Fibroblast of lung (primary cell): ENCODE measurements at places on chromosomes 13 and 19.
A peak's percentile ranks its signal among the peaks of the same experiment; 100 is the strongest.

- DNase-seq = no peak
Measured at GRCh38 chr13:112133499-112134390, 66.8 kb downstream of the SOX1 start.

- no peak for DNase-seq
Measured at GRCh38 chr13:30113983-30114570, 193.3 kb downstream of the KATNAL1 start.

DNA sequence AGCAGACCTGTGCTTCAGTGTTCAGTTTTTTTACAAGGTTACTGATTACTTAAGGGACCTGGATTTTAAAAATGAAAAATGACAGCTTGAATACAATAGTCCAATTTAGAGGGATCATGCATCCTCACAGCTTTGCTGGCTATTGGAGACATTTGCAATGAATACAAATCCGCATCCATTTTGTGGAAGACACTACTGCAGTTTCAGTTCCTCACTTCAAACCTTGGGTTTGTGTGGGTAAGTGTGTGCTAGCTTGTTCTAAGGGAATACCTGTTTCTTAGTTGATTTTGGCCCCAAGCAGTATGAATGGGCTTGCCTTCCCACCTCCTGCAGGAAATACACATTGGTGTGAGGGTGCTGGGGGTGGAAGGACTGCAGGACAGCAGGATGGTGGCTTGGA lies 222.4 kb downstream of the OLFM4 start:
- no peak for DNase-seq

GRCh38 chr13:109145631-109146030 lies 516.2 kb downstream of the MYO16 start:
- peak; percentile 82 for DNase-seq

DNA sequence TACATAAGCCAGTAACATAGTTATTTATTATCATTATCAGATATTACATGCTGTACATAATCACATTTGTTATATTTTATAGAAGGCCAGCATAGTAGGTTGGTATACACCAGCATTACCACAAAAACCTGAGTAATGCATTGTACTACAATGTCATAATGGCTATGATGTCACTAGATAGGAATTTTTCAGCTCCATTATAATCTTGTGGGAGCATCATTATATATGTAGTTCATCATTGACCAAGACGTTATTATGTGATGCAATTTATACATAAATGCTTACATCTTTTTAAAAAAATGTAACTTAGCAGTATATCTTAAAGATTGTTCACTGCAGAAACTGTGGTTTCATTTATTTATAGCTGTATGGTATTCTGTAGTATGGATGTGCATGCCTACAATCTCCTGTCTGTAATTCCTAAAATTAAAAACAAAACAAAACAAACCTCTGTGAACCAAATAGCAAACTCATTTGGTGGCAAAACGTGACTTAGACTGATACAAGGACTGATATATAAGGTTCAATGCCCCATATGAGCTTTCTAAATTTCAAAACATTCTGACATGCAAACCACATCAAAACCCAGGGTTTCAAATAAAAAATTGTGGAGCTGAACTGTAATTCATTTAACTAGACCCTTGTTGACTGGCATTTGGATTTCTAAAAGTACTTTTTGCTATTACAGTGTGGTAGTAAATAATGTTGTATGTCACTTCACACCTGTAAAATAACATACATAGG lies 250.9 kb downstream of the DLEU7 start:
- DNase-seq = peak; percentile 92

DNA sequence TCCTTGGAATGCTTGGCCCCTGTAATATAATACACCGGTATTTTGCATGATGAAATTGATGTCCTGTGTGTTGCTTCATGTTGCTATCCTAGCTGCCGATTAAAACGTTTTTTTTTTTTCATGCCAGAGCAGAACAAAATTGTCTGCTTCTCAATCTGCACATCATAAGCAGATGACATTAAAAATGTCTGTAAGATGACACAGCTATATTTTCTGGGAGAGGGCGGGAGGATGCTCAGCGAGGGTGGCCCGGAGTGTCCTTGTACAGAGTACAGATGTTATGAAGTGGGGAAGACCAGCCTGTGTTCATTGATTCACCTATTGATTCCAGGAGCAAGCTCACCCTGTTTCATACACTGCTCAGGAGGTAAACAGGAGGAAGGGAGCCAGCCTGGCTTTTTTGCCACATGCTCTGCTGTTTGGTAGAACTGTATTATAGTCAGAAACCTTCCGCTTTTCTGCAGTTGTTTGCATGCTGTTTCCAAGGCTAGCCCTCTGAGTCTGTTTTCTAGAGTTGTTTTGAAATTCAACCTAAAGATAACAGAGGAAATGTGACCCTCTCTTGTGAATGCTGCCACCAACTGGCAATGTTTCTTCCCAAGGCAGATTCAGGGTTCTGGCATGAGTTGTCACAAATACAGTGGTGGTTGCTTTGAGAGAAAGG lies 4.7 kb upstream of the IRS2 start:
- peak; percentile 22 for DNase-seq

- peak; percentile 67 for DNase-seq
Measured at GRCh38 chr19:2050991-2051772, at the start of gene MKNK2. Gene MKNK2, minus strand, starts transcription at chr19:2051244. Its CDS starts 393 bp downstream, at chr19:2050851.

DNA sequence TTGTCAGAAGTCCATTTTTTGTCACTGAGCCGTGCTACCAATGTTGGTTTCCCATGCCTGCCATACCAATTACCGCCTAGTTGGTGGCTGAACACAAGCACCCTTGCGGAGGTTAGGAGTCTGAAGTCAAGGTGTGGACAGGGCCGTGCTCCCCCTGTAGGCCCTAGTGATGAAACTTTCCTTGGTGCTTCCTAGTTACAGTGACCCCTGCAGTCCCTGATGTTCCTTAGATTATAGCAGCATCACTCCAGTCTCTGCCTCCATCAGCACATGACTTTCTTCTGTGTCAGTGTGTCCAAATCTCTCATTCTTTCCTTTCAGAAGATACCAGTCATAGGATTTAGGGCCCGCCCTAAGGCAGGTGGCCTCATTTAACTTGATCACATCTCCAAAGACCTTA lies 99.0 kb downstream of the MYO16 start:
- no peak for DNase-seq

- DNase-seq = peak; percentile 6
Measured at GRCh38 chr19:53982611-53983010, 8.8 kb upstream of the CACNG6 start.

- DNase-seq = no peak
Measured at GRCh38 chr13:50916701-50917184, 7.2 kb downstream of the RNASEH2B start.

- DNase-seq = no peak
Measured at GRCh38 chr13:72737033-72737432, 9.3 kb downstream of the BORA start.
